ENCODE measurements at places on chromosomes 7 and 10.

DNA sequence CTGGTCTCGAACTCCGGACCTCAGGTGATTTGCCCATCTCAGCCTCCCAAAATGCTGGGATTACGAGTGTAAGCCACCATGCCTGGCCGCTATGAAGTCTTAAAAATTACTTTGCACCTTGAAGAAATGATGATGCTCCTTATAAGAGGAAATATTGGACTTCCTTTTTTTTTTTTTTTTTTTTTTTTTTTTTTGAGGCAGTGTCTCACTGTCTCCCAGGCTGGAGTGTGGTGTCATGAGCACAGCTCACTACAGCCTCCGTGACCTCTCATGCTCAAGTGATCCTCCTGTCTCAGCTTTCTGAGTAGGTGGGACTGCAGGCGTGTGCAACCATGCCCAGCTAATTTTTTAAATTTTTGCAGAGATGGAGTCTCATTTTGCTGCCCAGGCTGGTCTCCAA lies 65.3 kb downstream of the KMT2E start:
- no peak for DNase-seq

- peak; percentile 41 for DNase-seq
Measured at GRCh38 chr7:73526896-73527821, 5.1 kb upstream of the BAZ1B start.

DNA sequence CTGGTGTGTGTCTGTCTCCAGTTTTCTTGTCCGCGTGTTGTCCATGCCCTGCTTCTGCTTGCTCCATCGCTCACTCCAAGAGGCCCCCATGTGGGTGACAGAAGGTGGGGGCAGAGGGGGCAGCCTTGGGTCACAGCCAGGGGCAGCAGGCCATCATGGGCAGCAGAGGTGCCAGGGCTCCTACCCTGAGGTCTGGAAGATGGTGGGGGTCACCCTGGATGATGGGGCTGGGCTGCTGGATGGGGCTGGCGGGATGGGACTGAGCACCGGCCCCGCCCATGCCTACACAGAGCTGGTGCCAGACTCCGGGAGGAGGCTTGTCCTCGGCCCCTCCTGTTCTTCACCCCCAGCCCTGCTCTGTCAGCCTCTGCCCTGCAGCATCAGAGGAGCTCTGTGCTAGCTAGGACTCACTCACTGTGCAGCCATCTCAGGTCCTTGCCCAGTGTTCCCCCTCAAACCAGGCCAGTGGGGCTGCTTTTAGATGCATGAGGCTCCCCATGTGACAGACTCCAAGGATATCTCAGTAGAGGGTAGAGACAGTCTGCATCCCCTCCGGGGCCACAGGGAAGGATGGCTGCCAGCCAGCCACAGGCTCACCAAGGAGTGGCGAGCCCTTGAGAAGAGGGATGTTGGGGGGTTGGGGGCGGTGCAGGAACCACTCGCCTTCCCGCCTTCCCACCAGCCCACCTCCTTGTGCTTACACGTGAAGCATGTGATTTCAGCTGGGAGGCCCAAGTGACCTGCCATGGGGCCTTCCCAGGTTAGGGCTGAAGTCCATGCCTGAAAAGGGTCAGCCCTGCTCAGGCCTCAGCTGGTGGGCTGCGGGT lies 35.5 kb upstream of the PPIF start:
- DNase-seq = no peak

- DNase-seq = no peak
Measured at GRCh38 chr10:17066000-17066399, 63.6 kb downstream of the CUBN start.

DNA sequence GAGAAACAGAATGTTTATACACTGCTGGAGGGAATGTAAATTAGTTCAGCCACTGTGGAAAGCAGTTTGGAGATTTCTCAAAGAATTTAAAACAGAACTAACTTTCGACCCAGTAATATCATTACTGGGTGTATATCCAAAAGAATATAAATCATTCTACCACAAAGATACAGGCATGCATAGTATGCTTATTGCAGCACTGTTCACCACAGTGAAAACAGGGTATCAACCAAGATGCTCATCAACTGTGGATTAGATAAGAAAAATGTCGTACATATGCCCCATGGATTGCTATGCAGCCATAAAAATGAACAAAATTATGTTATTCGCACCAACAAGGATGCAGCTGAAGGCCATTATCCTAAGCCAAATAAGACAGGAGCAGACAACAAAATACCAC lies 343.1 kb upstream of the KCND2 start:
- no peak for DNase-seq

DNA sequence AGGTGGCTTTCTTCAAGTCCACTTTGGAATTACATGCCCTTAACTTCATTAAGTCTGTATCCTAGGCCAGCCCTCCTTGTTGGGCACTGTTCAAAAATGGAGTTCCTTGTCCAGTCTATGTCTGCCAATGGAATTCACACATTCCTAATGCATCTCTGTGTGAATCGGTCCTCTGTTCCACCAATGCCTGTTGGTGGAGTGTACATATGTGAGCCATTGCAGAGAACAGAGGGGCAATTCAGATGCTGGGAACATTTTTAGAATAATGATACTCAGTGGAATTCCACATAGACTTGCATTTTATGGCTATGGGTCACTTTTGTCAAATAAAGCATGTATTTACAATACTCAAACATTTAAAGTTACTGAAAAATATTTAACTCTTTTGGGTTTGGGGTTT lies 108.3 kb downstream of the COL28A1 start:
- DNase-seq = no peak

- DNase-seq = no peak
Measured at GRCh38 chr10:124598773-124599587, 137.4 kb downstream of the LHPP start.
